ENCODE measurements at places on chromosomes 2 and 18.

- DNase-seq, result peak; percentile 95
These were observed 121.5 kb upstream of the PDE1A start for GRCh38 chr2:182548031-182548950.

- peak; percentile 15 for DNase-seq
These were observed 84.4 kb upstream of the CAVIN2 start for GRCh38 chr2:191931329-191931728.

GRCh38 chr2:182226807-182227206 is 200.0 kb downstream of the PDE1A start:
- DNase-seq, result no peak

GRCh38 chr2:28080911-28081310 is 190.4 kb downstream of the BABAM2 start:
- DNase-seq, result peak; percentile 93

GRCh38 chr2:131038258-131039100 is 54.8 kb downstream of the FAM168B start:
- no peak for DNase-seq

GRCh38 chr2:172710584-172711047 is 25.0 kb upstream of the RAPGEF4 start:
- DNase-seq, result peak; percentile 65

- DNase-seq, result no peak
These were observed 140.2 kb downstream of the TGIF1 start for GRCh38 chr18:3590096-3590630.

DNA sequence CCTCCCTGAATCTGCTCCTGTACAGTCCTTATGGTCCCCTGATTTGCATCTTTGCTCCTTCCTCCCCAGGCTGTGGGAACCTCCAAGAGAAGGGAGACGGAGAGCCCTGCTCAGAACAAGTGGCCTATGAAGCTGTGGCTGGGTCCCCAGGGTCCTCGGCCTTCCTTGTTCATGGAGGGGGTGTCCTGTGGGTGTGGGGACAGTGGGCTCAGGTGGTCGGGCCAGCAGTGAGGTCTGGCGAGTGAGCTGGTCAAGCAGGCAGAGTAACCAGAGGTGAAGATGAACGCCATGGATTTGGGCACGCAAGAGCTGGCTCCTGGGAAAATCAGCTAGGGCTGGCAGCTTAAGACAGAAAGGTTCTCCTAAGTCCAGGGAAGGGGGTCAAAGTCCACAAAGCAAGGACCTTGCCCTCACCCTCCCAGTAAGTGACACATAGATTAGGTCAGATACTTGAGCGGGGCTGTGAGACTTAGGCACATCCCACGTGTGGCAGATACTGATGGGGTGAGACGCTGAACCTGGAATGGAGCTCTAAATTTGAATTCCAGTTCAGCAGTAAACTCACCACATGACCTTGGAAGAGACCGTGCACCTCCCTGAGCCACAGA is 24.8 kb downstream of the GNLY start:
- DNase-seq, result no peak

DNA sequence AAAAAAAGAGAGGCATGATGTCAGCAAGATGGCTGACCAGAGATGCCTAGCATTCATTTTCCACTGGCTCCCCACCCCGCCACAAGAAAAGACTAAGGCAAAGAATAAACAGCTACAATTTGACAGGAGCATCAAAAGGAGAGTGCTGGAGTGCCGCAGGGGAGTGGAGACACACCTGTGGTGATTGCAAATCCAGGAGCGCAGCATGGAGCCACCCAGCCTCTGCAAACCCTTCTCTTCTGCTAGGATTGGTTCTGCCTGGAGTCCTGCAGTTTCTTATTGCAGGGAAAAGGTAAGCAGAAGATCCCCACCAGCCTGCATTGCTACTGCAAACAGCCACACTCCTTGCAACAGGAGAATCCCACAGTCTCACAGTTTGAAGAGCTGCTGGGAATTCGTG is 26.1 kb downstream of the BOLL start:
- DNase-seq, result no peak

DNA sequence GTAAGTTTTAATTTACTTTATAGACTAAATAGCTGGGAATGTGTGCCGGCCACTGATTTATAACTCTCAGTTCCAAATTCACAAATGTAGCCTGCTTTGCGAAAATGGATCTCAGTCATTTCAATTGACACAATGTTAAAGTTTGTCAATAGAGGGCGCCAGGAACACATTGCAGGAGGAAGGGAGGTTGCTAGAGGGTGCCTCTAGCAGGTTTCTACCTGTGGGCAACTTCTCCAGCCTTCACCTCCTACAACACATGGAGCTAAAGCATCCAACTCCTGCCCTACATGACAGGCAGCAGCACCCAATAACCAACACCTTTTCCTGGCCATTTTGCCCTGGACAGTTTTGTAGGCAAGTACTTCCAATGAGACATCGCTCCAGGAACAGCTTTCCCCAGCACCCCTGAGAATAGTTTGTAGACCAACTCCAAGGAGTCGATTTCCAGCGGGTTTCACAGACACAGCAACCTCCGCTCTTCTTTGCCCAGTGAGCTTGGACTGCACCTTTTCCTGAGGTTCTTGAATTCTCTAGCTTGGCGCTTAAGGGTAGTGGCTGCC is 784.8 kb upstream of the CDH2 start:
- DNase-seq, result peak; percentile 43

DNA sequence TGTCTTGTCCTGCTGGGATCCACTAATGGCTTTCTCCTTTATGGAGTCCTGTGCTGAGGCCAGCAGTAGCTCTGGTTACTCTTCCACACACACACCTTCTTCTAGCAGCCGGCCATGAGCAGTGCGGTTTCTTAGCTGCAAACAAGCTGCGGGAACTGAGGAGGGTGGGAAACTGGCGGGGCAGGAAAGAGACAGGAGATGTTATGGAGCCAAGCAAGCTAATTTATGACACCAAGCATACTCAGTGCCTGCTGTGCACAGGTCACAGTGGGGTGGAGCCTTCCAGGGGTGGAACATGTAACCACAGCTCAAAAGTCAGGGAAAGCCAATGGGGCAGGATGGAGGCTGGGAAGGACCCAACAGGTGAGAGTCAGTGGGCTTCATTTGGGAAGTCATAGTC is 180.8 kb downstream of the FAM210A start:
- no peak for DNase-seq

- peak; percentile 95 for DNase-seq
These were observed 34.0 kb upstream of the MALL start for GRCh38 chr2:110149330-110150220.

DNA sequence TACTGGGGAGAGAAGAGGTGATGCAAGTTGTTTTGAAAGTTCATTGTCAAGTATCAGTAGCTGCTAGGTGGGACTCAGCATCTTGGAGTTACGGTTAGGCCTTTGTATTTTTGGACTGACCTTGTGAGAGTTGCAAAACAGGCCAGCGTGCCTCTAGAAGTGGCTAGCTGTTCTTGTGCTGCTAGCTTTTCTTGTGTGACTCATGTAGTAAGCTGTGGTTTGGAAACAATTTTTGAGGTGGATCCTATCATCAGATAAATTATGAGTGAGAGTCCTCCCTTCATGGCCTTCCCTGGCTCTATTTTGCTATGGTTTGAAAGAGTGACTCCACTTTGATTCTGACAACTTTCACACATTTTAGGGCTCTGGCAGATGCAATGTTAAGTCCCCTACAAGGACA is 409.2 kb upstream of the HS6ST1 start:
- DNase-seq, result no peak

DNA sequence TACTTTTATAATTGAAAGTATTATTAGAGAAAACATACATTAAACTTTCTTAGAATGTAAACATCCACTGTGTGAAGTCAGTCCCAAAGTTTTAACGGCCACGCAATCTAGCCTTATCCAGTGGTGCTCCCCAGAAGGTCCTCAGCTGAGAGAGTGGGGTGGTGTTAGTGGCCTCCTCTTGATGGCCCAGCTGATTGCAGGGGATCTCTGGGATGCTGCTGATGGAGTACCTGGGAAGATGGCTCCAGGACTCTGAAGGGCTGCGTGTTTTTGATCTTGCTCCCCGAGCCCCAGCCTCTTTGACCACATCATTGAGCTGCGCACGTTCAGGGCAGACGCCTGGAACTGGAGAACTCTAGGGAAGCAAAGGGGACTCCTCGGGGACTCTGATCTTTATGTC is 181.4 kb downstream of the FAM210A start:
- DNase-seq, result no peak

DNA sequence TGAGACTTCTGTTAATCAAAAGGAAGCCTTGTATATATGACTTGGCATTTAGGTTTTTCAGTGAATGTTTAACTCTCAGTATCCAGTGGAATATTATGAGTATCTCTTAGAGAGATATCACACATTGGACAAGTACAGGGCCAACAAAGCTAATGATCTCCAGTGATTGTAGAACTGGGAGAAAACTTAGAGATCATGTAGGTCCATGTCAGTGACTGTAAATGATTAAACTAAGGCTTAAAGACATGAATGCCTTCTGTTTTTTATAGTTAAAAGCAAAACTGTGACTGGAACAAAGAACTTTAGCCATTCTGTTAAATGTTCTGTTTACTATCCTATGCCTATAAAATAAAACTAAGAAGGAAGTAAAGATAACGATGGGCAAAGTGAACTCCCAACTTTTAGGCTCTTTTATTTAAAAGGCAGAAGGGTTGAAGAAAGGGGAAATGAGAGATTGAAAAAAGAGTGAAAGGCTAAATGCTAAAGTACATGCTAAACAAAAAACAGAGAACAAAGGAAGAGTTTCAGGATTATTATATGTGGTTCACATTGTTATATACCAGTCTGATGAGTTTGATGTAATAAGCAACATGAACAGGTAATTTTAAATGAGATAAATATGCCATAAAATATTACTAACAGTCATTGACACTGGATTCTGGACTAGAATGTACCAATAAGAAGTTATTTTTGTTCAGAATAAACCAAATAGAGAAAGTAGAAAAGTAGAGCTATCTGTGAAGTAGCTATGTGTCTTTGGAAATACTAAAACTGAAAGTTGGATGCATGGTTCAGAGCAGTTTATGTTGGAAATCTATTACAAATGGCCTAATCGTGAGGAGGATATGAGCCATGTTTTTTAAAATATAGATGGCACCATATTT is 37.1 kb upstream of the TNFRSF11A start:
- no peak for DNase-seq

- DNase-seq, result peak; percentile 76
These were observed 26.3 kb downstream of the MRPL35 start for GRCh38 chr2:86225581-86225980.

DNA sequence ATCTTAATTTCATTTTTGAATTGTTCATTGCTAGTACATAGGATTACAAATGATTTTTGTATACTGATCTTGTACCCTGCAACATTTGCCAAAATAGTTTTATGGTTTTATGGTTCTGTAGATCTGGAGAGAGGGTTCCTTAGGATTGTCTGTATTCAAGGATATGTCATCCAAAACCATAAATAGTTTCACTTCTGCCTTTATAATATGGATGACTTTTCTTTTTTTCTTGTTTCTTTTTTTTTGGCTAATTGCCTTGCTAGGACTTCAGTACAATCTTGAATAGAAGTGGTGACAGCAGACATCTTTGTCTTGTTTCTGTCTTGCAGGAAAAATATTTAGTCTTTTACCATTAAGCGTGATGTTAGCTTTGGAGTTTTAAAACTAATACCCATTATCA is 383.9 kb upstream of the HS6ST1 start:
- DNase-seq, result no peak

GRCh38 chr18:78713069-78713468 is 266.5 kb upstream of the SALL3 start:
- no peak for DNase-seq

DNA sequence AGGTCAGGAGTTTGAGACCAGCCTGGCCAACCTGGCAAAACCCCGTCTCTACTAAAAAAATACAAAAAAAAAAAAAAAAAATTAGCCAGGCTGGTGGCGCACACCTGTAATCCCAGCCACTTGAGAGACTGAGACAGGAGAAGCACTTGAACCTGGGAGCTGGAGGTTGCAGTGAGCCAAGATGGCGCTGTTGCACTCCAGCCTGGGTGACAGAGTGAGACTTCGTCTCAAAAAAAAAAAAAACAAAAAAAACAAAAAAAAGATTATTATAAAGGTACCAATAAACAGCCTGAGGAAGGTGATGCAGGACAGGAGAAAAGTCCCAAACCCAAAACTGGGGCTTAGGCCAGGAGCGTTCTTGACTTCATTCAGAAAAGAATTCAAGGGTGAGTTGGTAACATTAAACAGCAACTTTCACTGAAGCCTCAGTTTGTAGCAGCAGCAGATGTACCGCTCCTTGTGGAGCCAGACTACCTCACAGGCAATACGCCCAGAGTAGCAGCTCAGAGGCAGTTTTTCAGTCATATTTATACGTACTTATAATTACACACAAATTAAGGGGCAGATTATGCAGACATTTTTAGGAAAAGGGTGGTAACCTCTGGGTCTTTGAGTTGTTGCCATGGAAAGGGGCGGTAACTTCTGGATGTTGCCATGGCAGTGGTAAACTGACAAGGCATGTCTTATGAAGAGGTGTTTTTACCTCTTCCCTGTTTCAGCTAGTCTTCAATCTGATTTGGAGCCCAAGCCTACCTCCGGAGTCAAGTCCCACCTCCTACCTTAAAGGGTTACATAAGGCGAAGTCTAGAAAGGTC is 1596.6 kb upstream of the CELF4 start:
- no peak for DNase-seq

DNA sequence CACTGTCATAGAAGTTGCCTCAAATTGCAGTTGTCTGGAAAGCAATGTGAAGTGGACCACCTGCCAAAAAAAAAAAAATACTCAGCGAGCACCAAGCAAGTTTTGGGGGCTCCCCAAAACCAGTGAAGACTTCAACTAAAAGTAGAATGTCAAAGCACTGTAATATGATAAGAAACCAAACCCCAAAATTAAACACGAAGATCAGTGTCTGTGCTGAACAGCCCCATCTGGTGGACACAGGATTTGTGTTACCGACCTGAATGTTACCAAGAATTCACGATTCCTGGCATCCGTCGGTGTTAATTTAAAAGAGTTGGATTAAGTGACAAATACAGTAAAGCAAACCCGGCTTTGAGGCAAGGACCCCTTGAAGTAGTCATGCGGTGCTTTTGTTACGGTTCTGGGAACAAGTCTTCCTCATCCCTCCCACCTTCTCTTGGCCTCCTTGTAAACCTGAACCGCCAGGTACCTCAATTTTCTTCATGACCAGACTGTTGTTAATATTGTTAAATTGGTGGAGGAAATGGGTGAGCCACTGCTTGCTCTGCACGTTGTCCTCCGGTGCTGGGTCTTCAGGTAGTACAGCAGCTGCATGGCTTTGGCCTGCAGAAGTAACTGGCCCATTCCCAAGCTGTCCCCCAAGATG is 31.3 kb upstream of the SSB start:
- DNase-seq, result peak; percentile 62

All from endothelial cell of umbilical vein (primary cell).